ENCODE measurements at places on chromosomes 7 and 10. TPM values are rescaled to one million over a fixed set of nuclear protein-coding genes. Genes with fewer than 3 reads are reported as not detected.
A peak's percentile ranks its signal among the peaks of the same experiment; 100 is the strongest.

DNA sequence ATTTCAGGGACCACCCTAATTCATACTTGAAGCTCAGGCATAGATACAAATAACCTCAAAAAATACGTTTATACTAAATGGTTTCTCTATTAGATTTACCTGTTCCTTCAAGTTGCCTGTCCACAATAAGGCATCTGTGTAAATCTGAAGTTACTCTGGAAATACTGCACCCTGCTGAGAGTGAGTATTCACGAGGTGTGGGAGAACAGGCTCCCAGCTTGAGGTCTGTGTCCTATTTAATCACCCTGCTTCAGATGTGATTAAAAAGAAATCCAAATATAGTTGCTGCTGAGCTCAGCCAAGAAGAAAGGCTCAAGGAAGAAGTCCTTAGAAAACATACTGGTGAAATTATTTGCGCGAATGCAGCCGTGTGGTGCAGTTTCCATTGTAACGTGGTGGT is 136.8 kb downstream of the KLF6 start:
- DNase-seq: no peak

DNA sequence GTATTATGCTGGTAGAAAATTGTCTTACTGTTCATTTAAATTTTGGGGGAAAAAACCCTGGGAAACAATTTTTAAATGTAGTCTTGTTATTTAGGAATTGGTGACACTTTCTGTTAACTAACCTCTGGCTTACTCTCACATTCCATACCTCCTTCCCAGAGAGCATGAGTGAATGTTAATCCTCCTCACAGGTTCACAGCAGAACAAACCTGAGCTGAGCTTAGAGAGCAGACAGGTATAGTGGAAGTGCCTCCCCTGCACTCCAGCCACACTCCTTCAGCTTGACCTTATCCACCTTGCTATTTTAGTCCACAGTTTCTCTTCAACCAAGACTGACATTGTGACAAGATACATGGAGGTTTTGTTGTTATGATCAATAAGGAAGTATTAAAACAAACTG is 235.9 kb downstream of the FOXP2 start:
- DNase-seq: no peak

DNA sequence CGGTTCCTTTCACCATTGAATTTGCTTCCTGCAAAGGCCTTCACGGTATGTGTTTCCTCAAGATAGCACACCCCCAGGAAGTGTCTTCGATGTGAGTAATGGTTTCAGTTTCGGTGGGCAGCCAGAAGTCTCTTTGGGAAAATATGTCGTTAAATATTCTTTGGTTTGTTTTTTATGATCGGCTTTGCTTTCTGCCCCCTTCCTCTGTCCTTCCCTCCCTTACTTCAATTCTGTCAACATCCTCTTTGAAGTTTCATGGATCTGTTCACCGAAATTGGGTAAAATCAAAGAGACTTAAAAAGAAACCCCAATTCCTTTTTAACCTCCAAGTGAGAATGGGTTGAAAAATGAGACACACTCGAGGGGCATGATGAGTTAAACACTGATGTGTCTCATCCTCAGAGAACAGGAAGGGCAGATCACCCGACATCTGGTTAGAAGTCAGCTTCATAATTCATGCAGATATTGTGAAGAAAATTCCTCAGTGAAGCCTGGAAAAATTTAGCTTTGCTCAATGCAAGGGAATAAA is 170.8 kb upstream of the HABP2 start:
- no peak for DNase-seq

- DNase-seq: peak; percentile 45
These were observed 113.4 kb downstream of the BTRC start for GRCh38 chr10:101467286-101467770.

GRCh38 chr10:77866598-77866997 is 60.0 kb downstream of the DLG5 start:
- no peak for DNase-seq

DNA sequence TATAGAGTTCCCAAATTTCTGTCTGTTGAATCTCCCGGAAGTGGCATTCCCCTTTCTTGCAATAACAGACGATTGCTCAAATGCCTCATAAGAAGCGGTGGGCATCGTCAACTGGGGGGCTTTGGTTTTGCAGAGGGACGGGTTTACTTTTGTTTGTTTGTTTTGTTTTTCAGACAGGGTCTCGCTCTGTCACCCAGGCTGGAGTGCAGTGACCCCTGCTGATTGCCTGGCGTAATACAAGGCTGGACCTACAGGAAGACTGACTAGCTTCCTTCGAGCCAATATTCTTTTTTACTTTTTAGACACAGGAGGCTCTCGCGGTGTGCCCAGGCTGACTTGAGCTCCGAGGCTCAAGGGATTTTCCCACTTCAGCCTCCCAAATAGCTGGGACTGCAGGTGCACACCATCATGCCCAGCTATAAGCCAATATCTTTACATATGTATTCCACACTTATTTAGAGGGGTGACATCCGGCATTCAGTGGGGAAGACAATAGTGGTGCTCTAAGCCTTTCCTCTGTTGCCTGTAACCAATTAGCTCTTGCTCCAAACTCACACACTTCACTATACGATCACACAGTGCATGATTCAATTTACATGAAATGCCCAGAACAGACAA is 58.1 kb downstream of the FHIP2A start:
- no peak for DNase-seq

GRCh38 chr10:30434273-30435072 is 489 bp downstream of the MAP3K8 start:
- DNase-seq: no peak

DNA sequence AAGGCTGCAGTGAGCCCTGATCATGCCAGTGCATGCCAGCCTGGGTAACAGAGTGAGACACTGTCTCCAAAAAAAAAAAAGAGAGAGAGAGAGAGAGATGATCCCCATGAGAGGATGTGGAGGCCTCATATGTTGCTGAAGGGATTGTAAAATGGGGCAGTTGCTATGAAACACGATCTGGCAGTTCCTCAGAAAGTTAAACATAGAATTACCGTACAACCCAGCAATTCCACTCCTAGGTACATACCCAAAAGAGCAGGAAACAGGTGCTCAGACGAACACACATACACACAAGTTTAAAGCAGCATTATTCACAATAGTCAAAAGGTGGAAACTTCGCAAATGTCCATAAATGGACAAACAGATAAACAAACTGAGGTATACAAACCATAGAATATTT is 27.4 kb upstream of the CYTH3 start:
- DNase-seq: no peak

- DNase-seq: no peak
These were observed 5.8 kb downstream of the GNB2 start for GRCh38 chr7:100679129-100679926.

LIPM gene
- not detected for total RNA-seq

PLEKHS1 gene
- not detected for total RNA-seq

VPS41 gene
- total RNA-seq: 56.2 TPM

PRSS2 gene
- not detected for total RNA-seq

VTI1A gene
- total RNA-seq: 47.3 TPM

HIP1 gene
- 12.4 TPM for total RNA-seq
